Dorsolateral prefrontal cortex (tissue), 122 donors: ENCODE measurements at places on chromosomes 5 and 9. TPM values are rescaled to one million over a fixed set of nuclear protein-coding genes. Genes with fewer than 3 reads are reported as not detected.

The ALDH7A1 gene
- total RNA-seq = 93.1 TPM

The IL4 gene
- total RNA-seq = not detected

The RAPGEF1 gene
- total RNA-seq = 159 TPM

The WNT8A gene
- not detected for total RNA-seq

The TTC16 gene
- total RNA-seq = 0.44 TPM

The PLCXD3 gene
- 15.5 TPM for total RNA-seq

The CDX1 gene
- total RNA-seq = not detected

The FGF10 gene
- 2.1 TPM for total RNA-seq

The PDCD1LG2 gene
- 0.44 TPM for total RNA-seq

The TSC1 gene
- 127 TPM for total RNA-seq

The PKD2L2 gene
- not detected for total RNA-seq
